ENCODE measurements at places on chromosomes 2 and 18. TPM values are rescaled to one million over a fixed set of nuclear protein-coding genes. Genes with fewer than 3 reads are reported as not detected.
A peak's percentile ranks its signal among the peaks of the same experiment; 100 is the strongest.

DNA sequence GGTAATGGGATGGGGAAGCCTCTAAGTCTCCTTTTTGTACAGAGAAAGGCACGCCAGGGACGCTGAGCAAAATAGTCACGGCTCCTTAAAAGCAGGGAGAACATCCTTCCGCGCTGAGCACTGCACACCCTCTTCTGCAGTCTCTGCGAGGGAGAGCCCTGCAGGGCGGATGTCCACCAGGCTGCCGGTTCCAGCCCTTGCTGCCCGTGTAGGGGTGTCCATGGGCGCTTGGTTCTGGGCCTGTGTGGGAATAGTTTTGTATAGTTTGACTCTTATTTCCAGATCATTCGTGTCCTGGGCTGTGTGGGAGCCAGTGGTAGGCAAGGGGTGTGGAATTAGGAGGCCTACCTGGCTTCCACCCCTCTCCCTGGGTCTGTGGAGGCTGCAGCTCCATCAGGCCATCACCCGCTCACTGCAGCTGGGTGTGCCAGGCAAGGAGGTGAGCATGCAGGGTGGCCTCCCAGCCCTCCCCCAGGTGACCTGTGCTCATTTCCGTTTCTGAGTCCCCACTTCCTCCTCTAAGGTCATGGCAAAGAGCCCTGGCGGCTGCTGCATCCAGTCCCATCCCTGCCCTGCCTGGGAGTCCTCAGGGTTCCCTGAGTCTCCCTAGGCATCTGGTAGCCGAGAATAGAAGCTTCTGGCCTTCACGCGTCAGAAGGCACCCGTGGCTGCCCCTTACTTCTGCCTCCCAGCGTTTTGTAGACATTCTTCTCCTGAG lies 202.6 kb downstream of the LDLRAD4 start:
- DNase-seq: no peak

DNA sequence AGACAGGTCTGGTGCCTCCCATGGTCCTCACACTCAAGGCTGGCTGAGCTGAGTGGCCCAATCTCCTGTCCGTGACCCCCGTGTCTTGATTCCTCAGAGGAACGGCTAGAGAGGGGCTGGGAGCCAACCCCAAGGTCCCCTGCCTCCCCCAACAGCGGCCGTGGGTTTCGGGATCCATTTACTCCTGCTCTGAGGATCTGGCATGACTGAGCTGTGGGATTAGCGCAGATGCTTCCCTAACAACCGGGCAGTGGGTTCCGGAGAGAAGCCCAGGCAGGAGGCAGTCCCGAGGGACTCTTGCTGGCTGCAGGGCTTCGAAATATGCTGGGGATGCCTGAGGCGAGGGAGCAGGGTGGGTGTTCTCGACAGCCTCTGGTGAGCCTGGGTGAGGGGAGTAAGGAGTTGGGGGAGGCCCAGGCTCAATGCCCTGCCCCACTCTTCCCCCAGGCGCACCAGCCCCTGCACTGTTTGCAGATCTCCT lies 18.9 kb downstream of the GPR35 start:
- peak; percentile 42 for DNase-seq

DNA sequence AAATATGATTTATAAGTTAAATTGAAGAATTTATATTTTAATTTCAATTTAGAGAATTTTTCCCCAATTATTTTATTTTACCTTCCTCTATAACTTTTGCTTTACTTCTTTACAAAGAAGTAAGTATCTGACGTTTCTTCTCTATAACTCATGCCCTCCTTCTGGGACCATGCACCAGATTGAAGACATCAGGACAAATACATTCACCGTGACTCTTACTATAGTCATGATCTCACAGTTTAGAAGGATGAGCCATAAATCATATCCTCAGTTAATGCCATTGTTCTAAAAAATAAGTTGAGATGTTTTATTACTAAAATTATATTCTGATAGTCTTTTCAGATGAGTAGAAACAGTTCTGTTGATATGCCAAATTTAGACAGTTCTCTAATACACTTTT lies 279.3 kb downstream of the TMX3 start:
- no peak for DNase-seq

- DNase-seq: no peak
These were observed 1560.6 kb upstream of the SLC39A10 start for GRCh38 chr2:194096402-194096801.

GRCh38 chr2:52810460-52810859 lies 957.1 kb upstream of the CHAC2 start:
- peak; percentile 52 for DNase-seq

DNA sequence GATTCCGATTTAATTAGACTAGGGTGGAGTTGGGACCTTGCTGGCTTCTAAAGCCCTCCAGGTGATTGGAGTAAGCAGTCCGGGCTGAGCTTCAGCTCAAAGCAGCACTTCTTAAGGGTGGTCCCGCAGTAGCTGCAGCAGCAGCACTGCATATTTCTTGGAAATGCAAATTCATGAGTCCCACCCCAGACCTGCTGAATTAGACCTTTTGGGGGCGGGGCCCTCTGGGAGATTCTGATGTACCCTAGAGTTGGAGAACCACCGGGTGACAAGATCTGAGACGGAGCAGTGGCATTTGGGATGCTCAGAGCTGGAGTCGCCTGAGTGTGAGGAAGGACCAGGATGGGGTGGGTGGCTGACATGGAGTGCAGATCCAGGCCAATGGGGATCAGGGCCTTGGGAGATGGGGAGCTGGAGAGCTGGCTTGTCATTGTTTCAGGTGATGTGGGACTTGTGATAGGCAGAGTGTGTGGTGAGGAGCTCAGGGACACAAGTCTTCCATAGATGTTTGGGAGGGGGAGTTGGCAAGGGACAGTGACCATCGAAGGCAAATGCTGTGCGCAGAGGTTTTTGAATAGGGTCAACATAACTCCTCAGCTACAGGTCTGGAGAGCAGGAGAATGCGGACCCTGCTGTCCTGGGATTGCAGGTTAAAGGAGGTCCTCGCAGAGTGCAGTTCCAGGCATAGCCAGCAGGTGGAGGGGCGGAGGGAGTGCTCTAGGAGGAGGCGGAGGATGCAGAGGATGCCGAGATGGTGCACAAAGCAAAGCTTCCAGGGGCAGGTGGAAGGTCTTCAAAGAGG lies 130.9 kb upstream of the RAB12 start:
- peak; percentile 97 for DNase-seq

DNA sequence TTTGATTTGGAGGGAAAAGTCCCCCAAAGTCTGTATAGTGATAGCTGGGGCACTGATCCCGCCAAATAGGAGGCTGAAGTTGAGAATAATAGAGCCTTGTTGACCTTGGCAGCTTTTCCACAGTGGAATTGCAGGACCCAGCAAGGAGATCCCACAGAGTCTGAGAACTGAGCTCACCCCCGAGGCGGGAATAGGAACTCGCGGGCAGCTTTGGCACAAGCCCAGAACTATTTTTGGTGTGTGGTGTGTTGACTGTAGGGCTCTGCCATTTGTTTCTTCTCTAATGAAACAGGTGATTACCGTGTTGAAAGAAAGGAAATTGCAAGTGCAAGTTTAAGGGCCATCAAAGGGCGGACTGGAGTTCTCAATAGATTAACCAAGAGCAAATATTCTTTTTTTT lies 34.0 kb downstream of the SH3RF3 start:
- DNase-seq: no peak

DNA sequence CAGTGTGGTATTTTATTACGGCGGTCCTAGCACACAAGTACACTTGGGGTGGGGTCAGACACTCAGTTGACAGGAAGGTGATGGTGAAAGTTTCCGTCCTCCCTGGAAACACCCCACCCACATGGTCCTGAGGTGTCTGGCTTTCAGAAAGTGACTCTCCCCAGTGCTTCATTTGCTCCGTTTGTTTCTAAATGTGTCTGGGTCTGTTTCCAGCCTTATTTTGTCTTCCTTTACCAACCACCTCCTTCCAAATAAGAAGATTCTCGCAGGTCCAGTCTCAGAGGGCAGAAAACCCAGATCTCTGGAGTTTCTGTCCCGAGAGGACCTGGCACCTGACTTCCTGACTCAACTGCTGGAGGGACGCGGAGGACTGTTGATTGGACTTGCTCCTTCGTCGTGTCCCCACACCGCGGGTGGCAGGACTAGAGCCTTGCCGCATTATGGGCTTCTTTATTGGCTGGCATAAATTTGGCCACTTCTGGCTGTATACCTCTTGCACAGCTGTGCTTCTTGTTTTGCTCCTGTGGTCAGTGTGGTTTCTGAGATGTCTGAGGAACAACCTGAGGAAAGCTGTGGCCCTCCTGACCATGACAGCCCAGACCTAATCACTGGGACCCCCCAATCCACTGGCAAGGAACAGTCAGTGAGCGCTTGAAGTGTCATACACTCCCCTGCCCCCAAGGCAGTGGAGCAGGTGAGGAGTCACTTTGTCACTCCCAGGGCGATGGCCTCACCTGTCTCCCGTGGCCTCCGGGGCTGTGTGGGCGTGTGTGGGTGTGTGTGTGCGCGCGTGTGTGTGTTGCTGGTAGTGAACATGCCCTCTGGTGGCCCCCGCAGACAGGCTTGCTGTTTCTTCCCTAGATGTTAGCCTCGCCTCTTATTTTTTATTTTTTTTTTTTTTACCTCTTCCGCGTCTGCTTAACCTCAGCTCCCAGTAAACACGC lies 45.6 kb downstream of the MEX3C start:
- no peak for DNase-seq

DNA sequence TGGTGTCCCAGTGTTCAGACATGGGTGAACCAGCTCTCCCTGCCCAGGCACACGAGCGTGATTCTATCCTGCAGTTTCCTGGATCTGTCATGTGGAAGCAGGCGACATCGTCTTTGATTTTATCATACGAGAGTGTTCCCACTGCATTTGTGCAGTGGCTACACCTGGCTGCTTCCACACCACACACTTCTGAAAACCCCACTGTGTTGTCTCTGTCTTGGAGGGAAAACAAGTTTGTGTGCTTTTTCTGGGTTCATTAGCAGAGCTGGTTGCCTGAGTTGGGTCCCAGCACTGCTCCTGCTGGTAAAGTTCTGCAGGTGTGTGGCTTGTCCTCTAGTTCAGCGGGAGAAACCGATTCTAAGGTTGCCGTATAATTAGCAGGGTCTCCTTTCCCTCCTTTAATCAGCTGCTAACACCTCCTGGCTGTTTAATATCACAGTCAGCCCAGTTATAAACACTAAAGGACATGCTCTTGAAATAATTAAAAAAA lies 58.5 kb upstream of the TWIST2 start:
- DNase-seq: peak; percentile 40

- peak; percentile 83 for DNase-seq
These were observed 627 bp upstream of the CRACDL start for GRCh38 chr2:98936353-98937351.

DNA sequence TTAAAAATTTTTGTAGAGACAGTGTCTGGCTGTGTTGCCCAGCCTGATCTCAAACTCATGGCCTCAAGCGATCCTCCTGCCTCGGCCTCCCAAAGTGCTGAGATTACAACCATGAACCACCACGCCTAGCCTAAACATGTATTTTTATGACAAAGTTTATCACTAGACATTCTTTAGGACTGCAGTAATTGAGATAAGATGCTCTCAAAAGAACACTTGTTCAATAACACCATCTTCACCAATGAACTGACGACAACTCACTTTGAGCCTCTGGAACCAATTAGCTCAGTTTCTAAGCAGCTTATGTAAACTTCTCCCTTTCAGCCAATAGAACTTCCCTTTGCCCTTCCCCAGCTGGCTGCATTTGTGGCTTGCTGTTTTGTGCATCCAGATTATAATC lies 15.3 kb upstream of the PPP4R1 start:
- no peak for DNase-seq

GRCh38 chr2:240124651-240125030 lies 11.5 kb downstream of the COPS9 start:
- DNase-seq: peak; percentile 26

GRCh38 chr2:880201-880970 lies 70.3 kb upstream of the SNTG2 start:
- DNase-seq: peak; percentile 35

- DNase-seq: no peak
These were observed 107.8 kb downstream of the TANC1 start for GRCh38 chr2:159076241-159076640.

- peak; percentile 65 for DNase-seq
These were observed 50.8 kb downstream of the CCBE1 start for GRCh38 chr18:59646228-59646962.

GRCh38 chr2:75311993-75312392 lies 112.7 kb upstream of the TACR1 start:
- peak; percentile 88 for DNase-seq

GRCh38 chr2:96953611-96953978 lies 32.8 kb downstream of the FAM178B start:
- no peak for DNase-seq

DNA sequence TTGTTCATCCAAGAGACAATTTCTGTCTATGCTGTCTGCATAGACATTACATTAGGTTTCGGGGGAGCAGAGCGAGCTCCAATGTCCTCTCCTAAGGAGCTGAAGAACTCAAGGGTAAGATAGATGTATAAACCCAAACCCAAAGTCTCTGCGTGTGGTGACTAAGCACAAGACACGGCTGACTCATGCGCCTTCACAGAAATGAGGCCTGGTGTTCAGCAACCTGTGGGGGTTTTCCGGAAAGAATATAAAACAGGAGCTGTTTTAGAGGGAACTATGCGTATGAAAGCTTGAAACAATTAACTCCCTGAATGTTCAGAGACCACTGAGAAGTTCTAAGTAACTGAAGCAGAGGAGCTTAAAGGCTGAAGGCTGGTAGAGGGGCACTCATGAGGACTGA lies 154.7 kb downstream of the SOX11 start:
- no peak for DNase-seq

DNA sequence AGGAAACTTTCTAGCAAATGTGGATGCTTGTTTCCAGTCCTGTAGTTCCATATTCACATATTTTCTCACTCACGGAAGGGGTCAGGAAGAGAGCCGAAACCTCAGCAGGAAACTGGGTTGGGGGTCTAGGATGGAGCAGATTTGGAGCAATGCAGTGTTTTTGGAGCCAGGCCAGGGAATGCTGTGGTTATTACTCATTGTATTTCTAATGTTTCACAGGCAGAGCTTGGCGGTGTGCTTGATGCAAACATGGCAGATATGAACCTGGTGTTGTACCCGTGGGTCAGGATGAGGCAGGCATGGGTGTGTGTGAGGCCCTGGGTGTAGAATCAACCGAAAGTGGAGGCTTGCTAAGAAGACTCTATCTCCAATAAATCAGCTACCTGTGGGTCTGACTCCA lies 34.6 kb upstream of the ACKR3 start:
- DNase-seq: no peak

- peak; percentile 84 for DNase-seq
These were observed 111.3 kb downstream of the ESCO1 start for GRCh38 chr18:21489119-21489750.

GRCh38 chr2:225002039-225002655 lies 40.1 kb downstream of the DOCK10 start:
- peak; percentile 79 for DNase-seq

DNA sequence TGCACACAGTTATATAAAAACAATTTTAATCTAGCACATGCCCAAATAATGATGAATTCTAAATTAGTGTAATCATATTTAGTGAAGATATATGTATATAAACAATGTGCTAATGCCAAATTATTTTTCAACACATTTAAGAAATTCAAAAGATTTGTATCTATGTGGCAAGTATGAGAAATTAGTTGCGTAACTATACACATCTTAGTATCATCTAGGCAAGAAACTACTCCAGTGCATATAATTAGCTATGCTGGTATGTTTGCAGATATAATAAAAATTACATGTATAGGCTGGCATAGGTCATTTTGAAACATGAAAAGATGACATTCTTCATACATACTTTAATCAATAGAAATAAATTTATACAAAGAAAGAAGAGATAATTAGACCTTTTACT lies 252.0 kb upstream of the VWC2L start:
- DNase-seq: no peak

The DLGAP1 gene
- total RNA-seq: 21.5 TPM

The SMYD1 gene
- total RNA-seq: not detected

The STEAP3 gene
- 2.5 TPM for total RNA-seq

The RGPD8 gene
- 42.7 TPM for total RNA-seq

The TRIM43 gene
- total RNA-seq: not detected

The SCYGR4 gene
- total RNA-seq: not detected

The ABCB11 gene
- 0.04 TPM for total RNA-seq
